ENCODE measurements at places on chromosomes 2 and 18.

- no peak for DNase-seq
These were observed 106.9 kb upstream of the CD302 start for GRCh38 chr2:159904959-159905305.

GRCh38 chr2:151976945-151977353 is 121.9 kb downstream of the CACNB4 start:
- no peak for DNase-seq

DNA sequence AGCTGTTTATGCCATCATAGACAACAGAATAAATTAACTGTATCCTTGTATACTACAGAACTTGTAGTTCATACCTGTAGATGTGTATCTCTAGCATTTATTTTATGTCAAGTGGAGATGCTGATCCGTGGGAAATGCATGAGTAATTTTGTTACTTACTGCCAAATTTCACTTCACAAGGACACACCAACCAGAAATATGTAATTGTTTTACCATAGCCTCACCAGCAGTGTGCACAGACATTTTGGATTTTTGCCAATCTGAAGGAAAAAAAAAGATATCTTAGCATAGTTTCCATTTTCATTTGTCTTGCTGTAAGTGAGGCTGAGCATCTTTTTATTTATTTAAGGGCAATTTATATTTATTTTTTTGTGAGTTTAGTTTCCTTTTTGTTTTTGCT is 265.1 kb upstream of the OSR1 start:
- DNase-seq: no peak

DNA sequence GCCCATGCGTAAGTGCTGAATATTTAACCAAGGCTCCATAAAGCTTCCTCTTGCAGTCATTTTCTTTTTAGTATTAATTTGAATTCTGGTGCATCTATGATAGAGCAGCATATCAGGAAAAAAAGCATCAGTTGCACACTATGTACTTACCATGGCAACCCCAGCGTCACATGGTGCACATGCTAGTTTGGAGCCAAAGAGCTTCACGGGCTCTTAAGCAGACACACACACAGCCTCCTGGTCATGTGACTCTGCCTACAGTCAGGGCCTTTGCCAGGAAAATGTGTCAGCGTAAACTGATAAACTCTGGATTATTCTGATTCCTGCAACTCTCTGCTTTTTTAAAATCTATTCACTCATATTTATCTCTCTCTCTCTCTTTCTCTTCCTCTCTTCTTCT is 30.2 kb downstream of the NYAP2 start:
- no peak for DNase-seq

GRCh38 chr18:4264347-4264791 is 190.7 kb downstream of the DLGAP1 start:
- no peak for DNase-seq

DNA sequence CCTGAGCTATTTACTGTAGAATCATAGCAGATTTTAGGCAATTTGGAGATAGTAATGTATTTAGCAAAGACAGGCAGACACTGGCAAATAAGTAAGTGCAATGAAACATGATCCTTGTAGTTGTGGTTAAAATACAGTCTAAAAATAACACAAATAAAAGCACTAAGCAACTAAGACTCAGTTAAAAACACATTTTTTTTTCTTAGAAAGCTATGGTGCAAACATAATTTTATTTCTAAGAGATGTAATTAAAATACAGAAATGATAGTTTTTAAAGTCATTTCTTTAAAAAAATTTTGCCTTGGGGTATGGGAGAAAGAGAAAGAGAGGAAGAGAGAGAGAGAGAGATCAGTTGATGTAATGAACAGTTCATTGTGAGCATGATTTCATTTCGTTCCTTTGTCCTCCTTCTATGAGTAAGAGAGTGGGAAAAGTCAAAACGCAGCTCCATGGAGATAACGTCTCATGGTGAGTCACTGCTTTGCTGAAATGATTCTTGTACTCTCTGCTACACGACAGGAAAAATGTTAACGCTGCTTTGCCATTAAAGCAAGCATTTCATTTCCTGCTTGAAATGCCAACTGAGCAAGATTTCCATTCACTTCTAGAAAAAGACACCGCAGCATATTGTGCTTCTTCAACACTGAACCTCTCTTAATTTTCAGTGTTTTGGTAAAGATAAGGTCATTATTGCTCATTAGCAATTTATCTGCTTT is 61.3 kb upstream of the PGAP1 start:
- DNase-seq: no peak

DNA sequence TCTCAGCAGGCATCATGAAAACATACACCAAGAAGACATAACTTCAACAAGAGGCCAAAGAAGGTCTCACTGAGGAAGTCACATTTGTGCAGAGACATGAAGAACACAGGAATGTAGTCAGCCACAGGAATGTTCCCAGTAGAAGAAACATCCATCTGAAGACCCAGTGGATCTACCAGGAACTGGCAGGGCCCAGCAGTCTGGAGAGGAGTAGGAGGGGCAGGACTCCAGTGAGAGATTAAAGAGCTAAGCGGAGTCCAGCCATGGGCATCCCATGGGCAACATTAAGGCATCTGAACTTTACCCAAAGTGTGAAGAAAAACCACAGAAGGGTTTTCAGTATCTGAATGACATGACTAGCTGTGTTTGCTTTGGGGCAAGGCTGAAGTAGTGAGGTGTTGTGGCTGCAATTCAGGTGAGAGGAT is 103.1 kb downstream of the UPP2 start:
- DNase-seq: no peak

- DNase-seq: no peak
These were observed 972 bp upstream of the MPP4 start for GRCh38 chr2:201699416-201699815.

DNA sequence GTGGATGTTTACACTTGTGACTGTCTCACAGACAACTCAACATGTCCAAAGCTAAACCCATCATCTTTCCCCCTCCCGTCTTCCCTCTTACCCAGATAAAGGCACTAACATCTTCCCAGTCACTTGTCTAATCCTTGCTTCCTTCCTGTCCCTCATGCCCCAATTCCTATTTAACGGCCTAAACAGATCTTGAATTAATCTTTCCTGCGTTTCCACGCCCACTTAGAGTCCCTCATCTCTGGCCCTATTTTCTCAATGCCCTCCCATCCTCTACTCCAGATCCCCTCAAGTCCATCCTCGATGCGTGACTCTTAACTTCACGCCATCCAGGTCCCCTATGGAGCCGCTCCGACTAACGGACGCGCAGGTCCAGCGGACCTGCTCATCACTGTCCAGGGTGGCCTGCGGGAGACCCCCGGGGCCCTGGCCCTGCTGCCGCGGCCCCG is 682 bp upstream of the SCLY start:
- no peak for DNase-seq

GRCh38 chr2:160696087-160696452 is 202.5 kb upstream of the RBMS1 start:
- no peak for DNase-seq

DNA sequence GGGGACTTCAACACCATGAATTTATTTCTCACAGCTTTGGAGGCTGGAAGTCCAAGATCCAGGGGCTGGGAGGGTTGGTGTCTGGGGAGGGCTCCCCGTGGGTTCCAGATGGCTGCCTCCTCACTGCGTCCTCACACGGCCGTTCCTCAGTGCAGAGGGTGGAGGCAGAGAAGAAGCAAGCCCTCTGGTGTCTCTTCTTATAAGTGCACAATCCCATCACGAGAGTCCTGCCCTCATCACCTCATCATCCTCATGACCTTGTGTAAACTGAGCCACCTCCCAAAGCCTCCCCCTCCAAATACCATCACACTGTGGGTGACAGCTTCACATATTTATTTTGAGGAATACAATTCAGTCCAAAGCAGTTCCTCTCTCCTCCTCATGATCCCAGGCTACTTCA is 26.3 kb downstream of the TMEM163 start:
- DNase-seq: peak; percentile 45

- peak; percentile 89 for DNase-seq
These were observed at the start of gene LCLAT1 for GRCh38 chr2:30447149-30448045. Gene LCLAT1, plus strand, starts transcription at chr2:30447246. Its CDS starts 78,345 bp downstream, at chr2:30525591.

GRCh38 chr2:132252894-132253264 is 91.1 kb upstream of the ANKRD30BL start:
- DNase-seq: no peak

DNA sequence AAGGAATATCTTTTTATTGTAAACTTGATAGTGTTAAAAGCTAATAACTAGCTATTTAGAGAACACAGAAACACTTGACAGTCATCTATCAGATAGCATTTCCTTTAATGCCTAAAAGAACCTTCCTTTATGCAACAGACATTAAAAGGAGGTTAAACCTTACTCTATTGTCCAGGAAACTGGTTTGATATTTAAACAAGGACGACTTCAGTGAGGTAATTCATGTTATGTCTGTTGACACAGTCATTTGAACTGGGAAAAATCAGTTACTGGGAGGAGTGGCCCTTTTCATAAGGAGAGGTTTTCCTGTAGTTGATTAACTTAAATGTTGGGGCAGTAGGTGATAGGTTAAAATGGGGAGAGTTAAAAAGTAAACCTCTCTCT is 6.7 kb downstream of the TGIF1 start:
- no peak for DNase-seq

- no peak for DNase-seq
These were observed 20.4 kb upstream of the DAPL1 start for GRCh38 chr2:158774681-158775080.

GRCh38 chr2:234204480-234204879 is 154.0 kb downstream of the SPP2 start:
- no peak for DNase-seq

GRCh38 chr2:178386986-178387597 is 63.9 kb downstream of the PRKRA start:
- peak; percentile 5 for DNase-seq

GRCh38 chr2:158464426-158465281 is 7.9 kb downstream of the PKP4 start:
- DNase-seq: peak; percentile 43

Measured in CD4-positive, alpha-beta T cell treated with Interleukin-17A for 1 hour (primary cell).